Tibial artery (tissue), 4 donors: ENCODE measurements at places on chromosomes 6 and 20.
A peak's percentile ranks its signal among the peaks of the same experiment; 100 is the strongest.

- DNase-seq, result no peak
- H3K27me3 ChIP-seq, result no peaks in the 10 kb centered on the region
- H3K27ac ChIP-seq, result no peak overlapping the region
- peaks cover 6% of the 10 kb centered on the region for H3K36me3 ChIP-seq
- H3K4me3 ChIP-seq, result no peak overlapping the region
- H3K4me1 ChIP-seq, result peaks cover 5% of the 10 kb centered on the region
Observed at GRCh38 chr20:51637241-51637640, 94.7 kb upstream of the NFATC2 start.

- DNase-seq, result no peak
- no peaks in the 10 kb centered on the region for H3K4me1 ChIP-seq
- H3K27me3 ChIP-seq, result no peaks in the 10 kb centered on the region
- no peak overlapping the region for H3K27ac ChIP-seq
- no peaks in the 10 kb centered on the region for H3K36me3 ChIP-seq
Observed at GRCh38 chr6:88890860-88891845, 72.3 kb downstream of the RNGTT start.

DNA sequence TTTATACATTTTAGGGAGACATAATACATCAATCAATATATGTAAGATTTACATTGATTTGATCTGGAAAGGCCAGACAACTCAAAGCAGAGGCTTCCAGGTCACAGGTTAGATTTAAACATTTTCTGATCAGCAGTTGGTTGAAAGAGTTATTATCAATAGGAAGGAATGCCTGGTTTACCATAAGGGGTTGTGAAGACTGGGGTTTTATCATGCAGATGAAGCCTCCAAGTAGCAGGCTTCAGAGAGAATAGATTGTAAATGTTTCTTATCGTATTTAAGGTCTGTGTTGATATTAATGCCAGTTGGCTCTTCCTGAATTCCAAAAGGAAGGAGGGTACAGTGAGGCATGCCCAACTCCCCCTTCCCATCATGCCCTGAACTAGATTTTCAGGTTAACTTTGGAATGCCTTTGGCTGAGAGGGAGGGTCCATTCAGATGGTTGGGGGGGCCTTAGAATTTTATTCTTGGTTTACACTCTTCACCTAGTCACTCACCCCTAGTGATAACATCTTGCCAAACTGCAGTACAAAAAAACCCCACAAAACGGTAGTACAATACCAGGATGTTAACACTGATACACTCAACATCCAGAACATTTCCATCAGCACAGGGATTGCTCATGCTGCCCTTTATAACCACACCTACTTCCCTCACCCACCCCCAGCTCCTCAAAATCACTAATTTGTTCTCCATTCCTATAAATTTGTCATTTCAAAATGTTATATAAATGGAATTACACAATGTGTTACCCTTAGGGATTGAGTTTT lies 259.6 kb upstream of the PLN start:
- H3K4me1 ChIP-seq, result peaks cover 33% of the 10 kb centered on the region
- peak overlapping the region; percentile 8 for H3K27ac ChIP-seq
- no peak overlapping the region for H3K4me3 ChIP-seq
- DNase-seq, result no peak

DNA sequence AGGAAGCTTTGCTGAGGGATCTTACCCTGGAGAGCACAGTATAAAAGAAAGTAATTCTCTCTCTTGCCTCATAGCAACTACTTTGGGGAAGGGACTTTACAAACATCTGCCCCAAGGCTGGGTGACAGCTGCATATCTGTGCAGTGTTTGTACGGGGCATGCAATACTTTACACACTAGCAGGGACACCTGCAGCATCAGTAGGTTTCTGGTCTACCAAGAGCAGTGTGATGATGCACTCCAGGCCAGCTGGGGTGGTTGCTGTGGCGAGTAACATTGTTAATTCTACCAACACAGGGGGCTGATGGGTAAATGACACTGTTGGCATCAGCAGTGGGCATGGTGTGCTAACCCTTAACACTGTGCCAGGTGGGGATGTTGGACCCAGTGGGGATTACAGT lies 48.0 kb downstream of the ADTRP start:
- DNase-seq, result no peak
- H3K4me3 ChIP-seq, result no peak overlapping the region
- peak overlapping the region; percentile 77 for H3K27ac ChIP-seq
- no peaks in the 10 kb centered on the region for H3K36me3 ChIP-seq

GRCh38 chr20:9550871-9551270 lies 36.5 kb downstream of the LAMP5 start:
- H3K36me3 ChIP-seq, result no peaks in the 10 kb centered on the region
- H3K4me3 ChIP-seq, result no peak overlapping the region
- DNase-seq, result no peak
- no peaks in the 10 kb centered on the region for H3K27me3 ChIP-seq
- no peak overlapping the region for H3K27ac ChIP-seq

DNA sequence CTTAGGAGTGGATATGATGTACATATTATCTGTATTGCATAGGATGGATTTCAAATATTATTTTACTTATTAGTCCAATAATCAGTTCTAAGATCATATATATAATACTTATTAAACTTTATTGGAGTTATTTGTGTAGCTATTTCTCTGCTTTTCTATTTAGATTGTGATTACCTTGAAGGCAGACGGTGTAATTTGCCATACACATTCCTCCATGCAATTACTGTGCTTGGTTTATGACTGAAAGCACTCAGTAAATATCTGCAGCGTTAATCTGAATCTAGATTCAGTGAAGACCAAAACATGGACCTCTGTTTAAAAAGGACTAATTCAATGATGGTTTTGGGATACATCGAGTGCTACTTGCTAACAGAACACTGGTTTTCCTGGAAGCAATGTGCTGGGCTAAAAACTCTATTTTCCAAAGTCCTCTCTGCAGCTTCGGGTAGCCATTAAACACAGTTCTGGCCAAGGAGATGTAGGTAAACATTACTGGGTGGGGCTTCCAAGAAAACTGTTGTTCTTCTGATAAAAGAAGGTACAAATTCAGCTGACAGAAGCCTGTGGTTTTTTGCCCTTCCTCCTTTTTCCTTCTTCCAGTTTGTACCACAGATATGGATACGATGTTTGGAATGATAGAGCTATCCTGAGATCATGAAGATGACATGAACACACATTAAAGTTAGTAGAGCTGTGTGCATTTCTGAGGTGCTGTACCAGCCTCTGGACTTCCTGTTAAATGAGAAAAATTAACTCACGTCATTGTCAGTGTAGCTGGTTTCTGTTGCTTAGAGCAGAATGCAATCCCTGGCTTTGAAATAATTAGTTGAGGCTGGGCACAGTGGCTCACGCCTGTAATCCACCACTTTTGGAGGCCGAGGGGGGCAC lies 136.5 kb upstream of the NUP153 start:
- no peak overlapping the region for H3K27ac ChIP-seq
- H3K36me3 ChIP-seq, result peaks cover 6% of the 10 kb centered on the region
- H3K4me1 ChIP-seq, result no peaks in the 10 kb centered on the region
- no peaks in the 10 kb centered on the region for H3K27me3 ChIP-seq

- H3K4me1 ChIP-seq, result no peaks in the 10 kb centered on the region
- peak overlapping the region; percentile 23 for H3K4me3 ChIP-seq
- no peak for DNase-seq
- peaks cover 34% of the 10 kb centered on the region for H3K27me3 ChIP-seq
- no peaks in the 10 kb centered on the region for H3K36me3 ChIP-seq
Observed at GRCh38 chr6:136989571-136990241, 55.1 kb downstream of the IL20RA start.

DNA sequence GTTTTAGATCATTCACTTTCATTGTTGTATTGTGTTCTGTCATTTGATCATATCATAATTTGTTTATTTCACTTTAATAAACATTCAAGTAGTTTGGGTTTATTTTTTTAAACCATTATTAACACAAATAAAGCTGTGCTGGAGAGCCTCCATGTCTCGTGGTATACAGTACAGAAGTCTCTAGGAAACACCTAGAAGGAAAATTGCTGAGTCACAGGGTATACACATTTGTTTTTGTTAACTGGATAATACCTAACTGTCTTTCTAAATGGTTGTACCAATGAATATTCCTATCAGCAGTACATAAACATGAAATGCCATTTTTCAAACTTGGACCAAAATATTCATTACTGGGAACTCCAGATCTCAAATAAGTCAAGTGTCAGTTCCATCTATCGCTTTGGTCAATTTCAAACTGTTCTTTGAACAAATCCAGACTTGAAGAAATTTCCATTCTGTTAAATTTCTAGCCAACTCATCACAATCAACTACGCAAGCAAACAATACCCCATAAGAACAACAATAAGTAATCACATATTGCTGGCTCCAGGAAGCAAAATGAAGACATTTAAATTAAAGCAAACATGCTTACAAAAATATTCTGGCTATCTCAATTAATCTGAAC lies 138.1 kb downstream of the ATXN1 start:
- H3K27ac ChIP-seq, result no peak overlapping the region
- H3K36me3 ChIP-seq, result no peaks in the 10 kb centered on the region
- H3K4me1 ChIP-seq, result peaks cover 5% of the 10 kb centered on the region
- no peaks in the 10 kb centered on the region for H3K27me3 ChIP-seq
- no peak for DNase-seq

GRCh38 chr6:126824815-126825214 lies 293.7 kb upstream of the RSPO3 start:
- H3K27me3 ChIP-seq, result no peaks in the 10 kb centered on the region
- no peaks in the 10 kb centered on the region for H3K36me3 ChIP-seq
- H3K4me1 ChIP-seq, result no peaks in the 10 kb centered on the region
- DNase-seq, result no peak
- no peak overlapping the region for H3K4me3 ChIP-seq

GRCh38 chr20:44762466-44763140 lies 16.9 kb downstream of the KCNK15 start:
- DNase-seq, result no peak
- H3K4me1 ChIP-seq, result no peaks in the 10 kb centered on the region
- H3K27ac ChIP-seq, result no peak overlapping the region
- no peaks in the 10 kb centered on the region for H3K36me3 ChIP-seq
- no peak overlapping the region for H3K4me3 ChIP-seq
- no peaks in the 10 kb centered on the region for H3K27me3 ChIP-seq

- no peaks in the 10 kb centered on the region for H3K4me1 ChIP-seq
- H3K36me3 ChIP-seq, result no peaks in the 10 kb centered on the region
- no peak overlapping the region for H3K4me3 ChIP-seq
- no peak for DNase-seq
- no peak overlapping the region for H3K27ac ChIP-seq
Observed at GRCh38 chr6:48429021-48429420, 318.0 kb upstream of the PTCHD4 start.

- H3K4me3 ChIP-seq, result no peak overlapping the region
- no peaks in the 10 kb centered on the region for H3K4me1 ChIP-seq
- H3K36me3 ChIP-seq, result no peaks in the 10 kb centered on the region
- H3K27ac ChIP-seq, result no peak overlapping the region
- no peaks in the 10 kb centered on the region for H3K27me3 ChIP-seq
Observed at GRCh38 chr20:17725094-17725835, 25.5 kb downstream of the BANF2 start.

- no peaks in the 10 kb centered on the region for H3K27me3 ChIP-seq
- H3K27ac ChIP-seq, result peak overlapping the region; percentile 69
- no peaks in the 10 kb centered on the region for H3K36me3 ChIP-seq
- no peak for DNase-seq
- peak overlapping the region; percentile 35 for H3K4me3 ChIP-seq
Observed at GRCh38 chr6:118709859-118710350, 58.5 kb upstream of the CEP85L start.

DNA sequence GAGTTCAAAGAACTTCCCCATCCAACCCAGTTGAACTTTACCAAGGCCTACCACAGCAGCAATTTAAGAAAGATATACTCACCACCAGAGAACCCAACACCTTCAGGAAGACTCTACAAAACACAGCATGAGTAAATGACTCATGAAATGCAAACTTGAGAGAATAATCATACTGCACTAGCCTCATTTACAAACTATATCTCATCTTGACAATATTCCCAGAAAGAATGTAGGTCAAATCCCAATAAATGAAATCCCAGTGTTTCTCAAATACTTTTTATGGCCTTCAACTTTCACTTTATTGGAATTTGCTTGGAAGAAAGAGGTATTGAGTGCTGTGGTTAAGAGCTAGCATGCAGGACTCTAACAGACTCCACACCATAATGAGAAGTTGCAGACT lies 60.0 kb downstream of the FYN start:
- no peaks in the 10 kb centered on the region for H3K4me1 ChIP-seq
- no peaks in the 10 kb centered on the region for H3K27me3 ChIP-seq
- no peak overlapping the region for H3K4me3 ChIP-seq
- H3K27ac ChIP-seq, result no peak overlapping the region
- no peak for DNase-seq

- no peaks in the 10 kb centered on the region for H3K4me1 ChIP-seq
- H3K4me3 ChIP-seq, result no peak overlapping the region
- no peaks in the 10 kb centered on the region for H3K27me3 ChIP-seq
- H3K36me3 ChIP-seq, result peaks cover 5% of the 10 kb centered on the region
Observed at GRCh38 chr6:158596861-158597260, 37.0 kb downstream of the TMEM181 start.

- no peaks in the 10 kb centered on the region for H3K4me1 ChIP-seq
- peak overlapping the region; percentile 73 for H3K4me3 ChIP-seq
- H3K27ac ChIP-seq, result peak overlapping the region; percentile 74
- no peaks in the 10 kb centered on the region for H3K36me3 ChIP-seq
- DNase-seq, result peak; percentile 93
Observed at GRCh38 chr20:3173610-3174441, 477 bp upstream of the LZTS3 start.

DNA sequence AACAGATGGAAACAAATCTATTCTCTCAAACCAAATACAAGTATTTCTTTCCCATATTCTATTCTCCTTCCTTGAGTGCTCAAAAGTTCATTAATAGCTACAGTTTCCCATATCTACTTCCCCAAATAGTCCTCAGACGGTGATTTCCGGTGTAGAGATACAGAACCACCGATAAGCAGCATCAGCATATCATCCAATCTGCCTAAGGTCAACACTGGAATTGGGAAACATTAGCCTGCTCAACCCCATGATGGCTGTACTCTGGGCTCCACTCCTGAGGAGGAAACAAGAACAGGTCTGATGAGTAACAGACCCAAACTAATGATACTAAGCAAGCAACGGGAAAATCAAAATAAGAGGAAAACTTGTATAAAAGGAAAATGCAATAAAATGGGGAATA lies 115.6 kb downstream of the EPB41L2 start:
- no peaks in the 10 kb centered on the region for H3K36me3 ChIP-seq
- H3K4me3 ChIP-seq, result no peak overlapping the region

GRCh38 chr20:61699495-61700374 lies 365.9 kb downstream of the TAF4 start:
- DNase-seq, result no peak
- H3K36me3 ChIP-seq, result no peaks in the 10 kb centered on the region
- H3K4me1 ChIP-seq, result no peaks in the 10 kb centered on the region
- no peak overlapping the region for H3K27ac ChIP-seq
- no peak overlapping the region for H3K4me3 ChIP-seq
